ENCODE measurements at places on chromosomes 6 and 20. TPM values are rescaled to one million over a fixed set of nuclear protein-coding genes. Genes with fewer than 3 reads are reported as not detected.

DNA sequence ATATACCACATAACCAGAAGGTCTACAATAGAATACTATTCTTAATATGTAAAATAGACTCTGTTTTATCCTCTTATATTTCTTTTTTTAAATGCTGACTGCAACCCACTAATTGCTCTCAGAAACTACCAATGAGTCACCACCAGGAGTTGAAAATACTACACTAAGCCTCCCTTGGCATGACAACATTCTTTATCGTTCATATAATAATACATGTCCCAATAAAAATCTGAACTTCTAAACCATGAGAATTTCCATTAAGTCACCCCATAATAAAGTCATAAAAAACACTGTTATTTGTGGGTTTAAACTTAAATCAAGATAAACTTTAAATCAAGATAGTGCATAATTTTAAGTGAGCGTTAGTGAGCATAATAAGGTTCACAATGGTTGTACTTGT lies 4.2 kb downstream of the HACE1 start:
- DNase-seq: no peak

DNA sequence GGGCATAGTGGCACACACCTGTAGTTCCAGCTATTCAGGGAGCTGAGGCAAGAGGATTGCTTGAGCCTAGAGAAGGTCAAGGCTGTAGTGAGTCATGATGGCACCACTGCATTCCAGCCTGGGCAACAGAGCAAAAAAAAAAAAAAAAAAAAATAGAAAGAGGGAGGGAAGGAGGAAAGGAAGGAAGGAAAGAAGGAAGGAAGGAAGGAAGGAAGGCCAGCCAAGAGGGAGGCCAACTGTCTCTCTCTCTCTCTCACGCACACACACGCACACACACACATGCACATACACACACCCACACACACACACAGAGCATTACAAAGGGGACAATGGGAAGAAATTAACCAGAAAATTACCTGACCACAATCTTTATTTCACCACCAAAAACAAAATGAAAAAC lies 50.6 kb upstream of the COL9A1 start:
- no peak for DNase-seq

DNA sequence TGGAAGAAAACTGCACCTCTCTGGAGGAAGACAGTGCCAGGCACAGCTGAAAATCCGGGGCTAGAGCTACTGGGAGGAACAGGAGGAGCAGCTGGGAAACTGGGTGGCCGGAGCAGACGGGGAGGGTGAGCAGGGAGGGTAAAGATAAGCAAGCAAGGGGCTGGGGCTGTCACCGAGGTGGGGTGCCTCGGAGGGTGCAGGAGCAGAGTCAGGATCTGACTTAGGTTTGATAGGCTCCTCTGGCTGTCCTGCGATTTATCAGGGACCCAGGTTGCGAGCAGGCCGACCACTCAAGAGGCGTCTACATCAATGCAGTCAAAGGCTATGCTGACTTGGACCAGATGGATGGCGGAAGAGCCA lies 12.3 kb downstream of the TSHZ2 start:
- no peak for DNase-seq

DNA sequence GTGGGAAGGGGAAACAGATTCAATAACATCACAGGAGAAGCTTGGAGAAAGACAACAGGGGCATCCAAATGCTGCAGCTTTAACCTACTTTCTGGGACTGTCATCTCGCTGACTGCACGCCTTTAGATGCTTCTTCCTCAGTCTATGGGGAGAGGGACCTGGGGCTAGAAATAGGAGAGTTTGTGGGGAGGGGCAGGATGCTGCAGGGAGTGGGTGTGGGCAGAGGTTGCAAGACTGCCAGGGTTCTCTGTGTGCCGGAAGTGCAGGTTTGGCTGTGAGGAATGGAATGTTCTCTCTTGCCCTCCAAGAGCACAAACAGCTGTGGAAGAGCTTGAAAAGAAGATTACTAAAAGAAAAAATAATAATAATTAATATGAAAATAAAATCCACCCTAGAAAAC lies 93.2 kb downstream of the FOXO3 start:
- DNase-seq: peak; percentile 73

- no peak for DNase-seq
Measured at GRCh38 chr6:46933751-46934150, 12.0 kb upstream of the ADGRF5 start.

C20orf202 gene
- total RNA-seq: 0.20 TPM

RIPOR2 gene
- total RNA-seq: 7.3 TPM

EBF4 gene
- total RNA-seq: 8.5 TPM

- no peak for DNase-seq
Measured at GRCh38 chr20:26324177-26324576, 627.5 kb upstream of the ZNF337 start.

SYNGAP1 gene
- total RNA-seq: 3.6 TPM

DNA sequence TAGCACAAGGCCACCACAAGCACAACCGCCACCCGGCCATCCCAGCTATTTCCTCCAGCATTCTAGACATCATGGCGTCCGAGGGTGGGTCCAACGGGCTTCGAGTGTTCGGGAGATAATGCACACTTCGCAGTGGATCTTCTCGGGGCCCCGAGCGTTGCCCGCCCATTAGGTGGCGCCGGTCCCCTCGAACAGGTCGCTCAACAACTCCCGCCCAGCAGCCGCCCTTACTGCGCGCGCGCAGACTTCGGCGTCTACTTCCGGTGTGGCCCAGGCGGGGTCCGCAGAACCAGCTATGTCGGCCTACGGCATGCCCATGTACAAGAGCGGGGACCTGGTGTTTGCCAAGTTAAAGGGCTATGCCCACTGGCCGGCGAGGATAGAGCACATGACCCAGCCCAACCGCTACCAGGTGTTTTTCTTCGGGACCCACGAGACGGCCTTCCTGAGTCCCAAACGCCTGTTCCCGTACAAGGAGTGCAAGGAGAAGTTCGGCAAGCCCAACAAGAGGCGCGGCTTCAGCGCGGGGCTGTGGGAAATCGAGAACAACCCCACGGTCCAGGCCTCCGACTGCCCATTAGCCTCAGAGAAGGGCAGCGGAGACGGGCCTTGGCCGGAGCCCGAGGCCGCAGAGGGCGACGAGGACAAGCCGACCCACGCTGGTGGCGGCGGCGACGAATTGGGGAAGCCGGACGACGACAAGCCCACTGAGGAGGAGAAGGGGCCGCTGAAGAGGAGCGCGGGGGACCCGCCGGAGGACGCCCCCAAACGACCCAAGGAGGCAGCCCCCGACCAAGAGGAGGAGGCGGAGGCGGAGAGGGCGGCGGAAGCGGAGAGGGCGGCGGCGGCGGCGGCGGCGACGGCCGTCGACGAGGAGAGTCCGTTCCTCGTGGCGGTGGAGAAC lies at the start of gene HDGFL1:
Gene HDGFL1, plus strand, starts transcription at position 286 of the 904 bp plus-strand sequence. Its CDS starts 10 bp downstream, at position 296.
- DNase-seq: no peak

SNAI1 gene
- 4.3 TPM for total RNA-seq

TBX18 gene
- 13.1 TPM for total RNA-seq

DNA sequence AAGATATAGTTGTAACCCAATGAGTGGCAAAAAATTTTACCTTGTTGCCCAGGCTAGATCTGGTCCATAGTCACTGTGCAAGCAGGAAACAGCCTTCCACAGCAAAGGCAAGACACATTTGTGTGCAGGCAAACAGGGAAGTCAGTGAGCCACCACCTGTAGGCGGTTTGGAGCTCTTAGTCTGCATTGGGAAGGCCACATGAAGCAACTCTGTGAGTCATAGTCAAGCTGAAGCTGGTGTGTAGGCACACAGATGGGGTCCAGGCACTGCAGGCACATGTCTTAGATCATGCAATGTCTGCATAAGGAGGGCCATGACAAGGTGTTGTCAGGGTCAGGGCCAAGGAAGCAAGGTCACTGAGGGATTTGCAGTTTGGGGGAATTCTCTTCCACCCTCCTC lies 543.2 kb upstream of the EPHA7 start:
- DNase-seq: no peak

DNA sequence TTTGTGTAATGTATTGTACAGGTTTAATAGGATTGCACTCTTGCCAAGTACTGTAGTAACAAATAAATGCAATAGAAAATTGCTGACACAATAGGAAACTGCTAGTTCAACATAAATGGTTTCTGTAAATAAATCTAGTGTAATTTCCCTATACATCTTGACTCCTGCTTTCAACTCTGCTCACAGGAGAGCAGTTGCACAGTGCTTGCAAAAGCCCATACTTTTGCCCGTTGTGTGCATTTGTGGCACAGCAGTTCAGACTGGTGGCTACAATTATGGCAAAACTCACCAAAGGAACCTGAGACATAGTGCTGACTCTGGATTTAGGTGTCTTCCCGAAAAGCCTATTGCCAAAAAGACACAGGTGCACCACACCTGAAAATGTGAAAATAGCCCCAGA lies 953.3 kb upstream of the SLC35B3 start:
- no peak for DNase-seq

- no peak for DNase-seq
Measured at GRCh38 chr6:103675807-103676406, 1183.8 kb downstream of the HACE1 start.

- DNase-seq: no peak
Measured at GRCh38 chr6:160134779-160135547, 13.3 kb downstream of the SLC22A1 start.

DNA sequence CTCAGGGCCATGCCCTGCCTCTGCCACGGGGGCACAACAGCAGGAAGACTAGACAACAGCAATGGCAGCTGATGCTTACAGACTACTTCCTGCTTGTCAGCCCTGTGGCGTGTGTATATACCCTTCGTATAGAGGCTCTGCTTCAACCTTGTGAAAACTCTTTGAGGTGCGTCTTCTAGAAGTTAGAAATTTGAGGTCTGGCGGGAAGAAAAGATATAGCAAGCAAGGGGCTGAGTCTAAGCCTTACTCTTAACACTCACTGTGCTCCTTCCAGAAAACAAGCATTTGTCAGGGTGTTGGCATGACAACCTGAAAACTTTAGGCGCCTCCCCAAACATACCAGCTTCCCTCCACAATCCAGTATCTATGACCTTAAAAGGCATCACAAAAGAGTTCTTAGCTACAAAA lies 33.3 kb downstream of the JPH2 start:
- DNase-seq: no peak

GRCh38 chr20:46351357-46352058 lies 43.2 kb upstream of the CDH22 start:
- no peak for DNase-seq

TMEM217 gene
- total RNA-seq: 1.3 TPM
